ENCODE measurements at places on chromosomes 1 and 21.
A peak's percentile ranks its signal among the peaks of the same experiment; 100 is the strongest.

- DNase-seq: no peak
Observed at GRCh38 chr1:30715216-30715615, 8.2 kb downstream of the MATN1 start.

DNA sequence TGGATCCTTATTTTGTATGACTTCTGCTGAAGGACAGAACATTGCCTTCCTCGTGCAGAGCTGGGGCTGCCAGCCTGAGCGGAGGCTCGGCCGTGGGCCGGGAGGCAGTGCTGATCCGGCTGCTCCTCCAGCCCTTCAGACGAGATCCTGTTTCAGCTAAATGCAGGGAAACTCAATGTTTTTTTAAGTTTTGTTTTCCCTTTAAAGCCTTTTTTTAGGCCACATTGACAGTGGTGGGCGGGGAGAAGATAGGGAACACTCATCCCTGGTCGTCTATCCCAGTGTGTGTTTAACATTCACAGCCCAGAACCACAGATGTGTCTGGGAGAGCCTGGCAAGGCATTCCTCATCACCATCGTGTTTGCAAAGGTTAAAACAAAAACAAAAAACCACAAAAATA lies 27.5 kb upstream of the KDM4A start:
- DNase-seq: no peak

GRCh38 chr1:110872745-110873720 lies at the start of gene CD53:
TSS of gene CD53 (plus strand) at chr1:110873148. CDS start at chr1:110891409, 18,261 bp downstream.
- peak; percentile 41 for DNase-seq

DNA sequence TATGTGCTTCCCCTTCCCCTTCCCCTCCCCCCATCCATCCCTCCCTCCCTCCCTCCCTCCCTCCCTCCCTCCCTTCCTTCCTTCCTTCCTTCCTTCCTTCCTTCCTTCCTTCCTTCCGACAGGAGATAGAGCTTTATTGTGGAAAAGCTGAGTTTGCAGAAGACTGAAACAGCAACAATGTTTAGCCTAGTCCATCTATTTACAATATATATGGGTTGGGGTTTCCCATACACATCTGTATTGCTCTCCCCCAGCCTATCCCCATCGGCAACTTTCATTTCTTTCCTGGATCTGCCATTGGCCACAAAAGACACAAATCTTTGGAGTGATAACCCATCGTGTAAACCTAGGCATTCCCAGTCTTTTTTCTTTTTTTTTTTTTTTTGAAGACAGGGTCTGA lies 222.3 kb downstream of the USH2A start:
- DNase-seq: no peak

DNA sequence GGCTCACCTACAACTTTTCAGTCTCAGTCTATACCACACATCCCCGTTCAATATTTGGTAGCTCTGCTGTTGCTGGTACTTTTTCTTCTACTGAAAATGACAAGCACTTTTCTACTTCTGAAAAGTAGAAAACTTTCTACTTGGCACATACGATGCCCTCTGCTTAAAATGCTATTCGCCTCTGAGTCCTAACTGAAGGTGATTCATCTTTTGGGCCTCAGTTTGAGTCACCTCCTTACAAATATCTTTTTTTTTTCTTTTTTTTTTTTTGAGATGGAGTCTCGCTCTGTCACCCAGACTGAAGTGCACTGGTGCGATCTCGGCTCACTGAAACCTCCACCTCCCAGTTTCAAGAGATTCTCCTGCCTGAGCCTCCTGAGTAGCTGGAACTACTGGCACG lies 136.0 kb upstream of the CYYR1 start:
- no peak for DNase-seq

DNA sequence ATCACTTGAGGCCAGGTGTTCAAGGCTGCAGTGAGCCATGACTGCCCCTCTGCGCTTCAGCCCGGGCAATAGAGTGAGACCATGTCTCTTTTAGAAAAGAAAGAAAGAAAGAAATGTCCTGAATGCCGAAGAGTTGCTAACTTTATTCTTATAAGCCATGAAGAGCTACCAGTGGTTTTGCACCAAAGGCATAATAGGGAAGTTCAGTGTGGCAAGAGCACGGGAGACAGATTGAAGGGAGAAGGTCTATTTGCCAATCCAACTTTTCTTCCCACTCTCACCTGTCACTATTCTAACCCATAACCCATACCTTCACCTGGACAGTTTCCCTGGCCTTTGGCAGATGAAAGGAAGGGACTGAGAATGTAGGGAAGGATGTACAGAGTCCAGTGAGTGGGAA lies 4.4 kb upstream of the PEA15 start:
- no peak for DNase-seq

DNA sequence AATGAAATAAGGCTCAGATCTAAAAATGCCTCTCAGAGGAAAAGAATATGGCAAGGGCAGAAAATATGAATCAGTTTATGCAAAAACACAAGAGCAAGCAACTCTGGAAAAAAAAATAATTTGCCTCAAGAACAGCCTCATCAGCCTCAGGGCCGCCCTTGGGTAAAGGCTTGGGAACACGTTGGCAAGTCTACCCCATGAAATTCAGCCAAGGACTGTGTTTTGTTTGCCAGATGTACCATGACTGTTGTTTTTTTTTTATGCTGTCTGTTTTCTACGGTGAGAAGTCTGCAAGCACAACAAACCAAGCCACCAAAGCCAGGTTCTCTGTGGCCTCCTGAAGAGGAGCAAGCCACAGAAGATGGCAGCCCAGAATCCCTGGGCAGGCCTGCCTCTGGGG lies 18.0 kb downstream of the HHIPL2 start:
- DNase-seq: no peak

DNA sequence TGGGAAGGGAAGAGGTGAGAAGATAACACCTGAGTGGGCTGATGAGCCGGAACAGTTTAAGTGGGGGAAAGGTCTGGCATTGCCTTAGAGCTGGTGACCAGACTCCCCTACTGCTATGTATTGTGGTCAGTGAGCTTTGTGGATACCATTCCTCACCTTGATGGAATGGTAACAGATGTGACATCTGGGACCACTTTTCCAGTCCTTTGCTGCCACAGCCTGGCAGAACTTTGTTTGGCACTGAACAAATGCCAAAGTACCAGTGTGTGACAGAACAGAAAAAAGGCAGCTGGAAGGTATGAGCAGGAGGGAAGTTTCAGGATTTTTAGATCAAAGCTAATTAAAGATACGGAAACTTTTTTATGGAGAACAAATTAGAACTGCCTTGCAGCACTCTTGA lies 6.2 kb downstream of the MED8 start:
- DNase-seq: no peak
